ENCODE measurements at places on chromosomes 3 and 15. TPM values are rescaled to one million over a fixed set of nuclear protein-coding genes. Genes with fewer than 3 reads are reported as not detected.

C3orf49 gene
- total RNA-seq, result not detected

ROBO1 gene
- 56.0 TPM for total RNA-seq

SAMMSON gene
- total RNA-seq, result 0.81 TPM

CHL1 gene
- total RNA-seq, result 19.1 TPM

HEXA gene
- 423 TPM for total RNA-seq

Measured in motor neuron (in vitro differentiated cells).